ENCODE measurements at places on chromosomes 6 and 20.

- DNase-seq, result no peak
These were observed 682 bp upstream of the ZSCAN9 start for GRCh38 chr6:28224131-28225055.

DNA sequence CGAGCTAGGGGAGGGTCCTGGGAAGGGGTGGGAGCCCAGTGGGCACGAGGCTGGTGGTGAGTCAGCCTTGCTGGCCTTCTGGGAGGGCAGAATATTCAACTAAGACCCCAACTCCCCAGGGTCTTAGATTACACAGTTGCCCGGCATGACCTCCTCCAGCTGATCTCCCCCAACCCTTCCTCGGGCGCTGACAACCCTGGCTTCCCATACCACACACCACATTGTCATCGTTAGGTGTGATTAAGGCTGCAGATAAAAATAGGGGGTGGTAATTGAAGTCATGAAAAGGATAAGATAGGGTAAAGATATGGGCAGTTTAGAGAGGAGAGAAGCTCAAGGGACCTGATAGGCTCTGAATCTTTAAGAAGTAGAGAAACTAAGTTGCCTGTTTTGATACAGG, 10.5 kb downstream of the CDC40 start:
- no peak for DNase-seq

GRCh38 chr20:33654680-33655161, 7.4 kb upstream of the C20orf144 start:
- DNase-seq, result no peak

- no peak for DNase-seq
These were observed 402.0 kb downstream of the MAFB start for GRCh38 chr20:40286975-40287531.

- DNase-seq, result no peak
These were observed 16.6 kb downstream of the CPNE5 start for GRCh38 chr6:36822506-36823269.

- DNase-seq, result peak; percentile 63
These were observed 75.4 kb upstream of the TMEM244 start for GRCh38 chr6:129936329-129937165.

GRCh38 chr6:6270948-6271535, 49.4 kb downstream of the F13A1 start:
- no peak for DNase-seq

DNA sequence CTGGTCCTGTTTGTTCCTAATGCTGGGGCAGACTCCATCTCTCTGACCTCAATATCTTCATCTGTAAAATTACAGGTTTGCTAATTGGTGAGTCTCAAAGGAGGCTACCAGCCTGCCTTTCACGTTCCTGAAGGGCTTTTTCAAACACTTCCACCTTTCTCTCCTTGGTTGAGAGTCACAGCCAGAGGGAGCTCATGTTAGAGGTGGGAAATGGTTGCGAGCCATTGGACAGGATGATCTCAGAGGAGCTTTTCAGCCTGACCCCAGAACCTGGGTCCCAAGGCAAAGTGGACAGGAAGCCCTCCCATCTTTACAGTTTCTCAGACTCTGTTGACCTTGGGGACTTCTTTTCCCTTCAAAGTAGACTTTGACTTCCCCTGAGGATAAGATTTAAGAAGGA, 37.6 kb downstream of the NDUFAF5 start:
- no peak for DNase-seq

GRCh38 chr6:134173366-134173725, 120.9 kb upstream of the SLC2A12 start:
- peak; percentile 34 for DNase-seq

- no peak for DNase-seq
These were observed 104.6 kb upstream of the CDYL start for GRCh38 chr6:4671587-4672115.

GRCh38 chr6:35016502-35017321, 124.4 kb downstream of the TCP11 start:
- DNase-seq, result no peak

- no peak for DNase-seq
These were observed 24.9 kb downstream of the SLC35D3 start for GRCh38 chr6:136947037-136947436.

DNA sequence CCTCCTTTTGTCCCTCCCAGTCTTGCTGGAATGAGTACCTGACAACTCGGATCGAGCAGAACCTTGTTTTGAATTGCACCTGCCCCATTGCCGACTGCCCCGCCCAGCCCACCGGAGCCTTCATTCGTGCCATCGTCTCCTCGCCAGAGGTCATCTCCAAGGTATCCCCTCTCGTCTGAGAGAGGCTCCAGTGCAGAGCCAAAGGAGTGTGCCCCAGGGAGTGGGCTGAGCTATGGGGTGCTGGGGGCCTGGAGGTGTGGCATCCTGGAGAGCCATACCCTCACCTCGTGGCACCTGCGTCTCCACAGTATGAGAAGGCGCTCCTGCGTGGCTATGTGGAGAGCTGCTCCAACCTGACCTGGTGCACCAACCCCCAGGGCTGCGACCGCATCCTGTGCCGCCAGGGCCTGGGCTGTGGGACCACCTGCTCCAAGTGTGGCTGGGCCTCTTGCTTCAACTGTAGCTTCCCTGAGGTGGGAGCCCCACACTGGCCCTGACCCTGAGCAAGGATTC, 8.8 kb downstream of the DNPH1 start:
- DNase-seq, result no peak

DNA sequence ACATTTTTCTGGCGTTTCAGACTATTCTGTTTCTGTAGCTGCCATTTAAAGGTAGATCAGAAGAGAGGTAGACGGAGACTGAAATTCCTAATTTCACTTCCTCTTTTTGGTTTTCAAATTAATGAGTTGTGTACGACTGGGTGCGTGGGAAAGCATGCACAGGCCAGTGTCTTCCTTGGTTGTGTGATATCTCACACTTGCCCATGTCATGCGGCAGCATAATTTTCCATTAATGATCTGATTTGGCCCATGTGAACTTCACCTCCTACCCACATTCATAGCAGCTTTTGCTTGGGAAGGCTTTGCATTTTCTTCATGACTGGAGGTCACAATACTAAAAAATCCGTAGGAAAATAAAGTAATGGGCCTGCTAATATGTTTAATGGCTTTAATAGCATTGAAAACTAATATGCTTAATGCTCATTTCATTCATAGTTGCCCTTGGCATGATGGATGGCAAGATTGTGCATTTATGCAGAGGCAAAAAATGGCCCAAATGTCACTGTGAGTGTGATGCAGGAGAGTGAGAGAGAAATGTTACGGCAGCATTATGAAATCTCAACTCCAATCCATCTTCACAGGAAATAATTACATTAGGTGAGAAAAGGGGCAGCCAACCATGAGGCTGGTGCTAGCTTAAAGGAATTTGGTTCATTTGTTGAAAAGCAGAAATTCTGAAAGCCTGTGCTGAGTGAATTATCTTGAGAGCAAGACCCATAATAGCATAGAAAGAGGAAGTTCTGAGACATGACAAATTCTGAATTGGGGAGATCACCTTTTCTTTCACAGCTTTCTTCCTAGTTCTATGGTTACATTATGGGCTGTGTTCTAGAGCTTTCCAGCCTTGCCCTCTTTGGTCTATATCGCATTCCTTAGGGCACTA, 69.0 kb upstream of the UST start:
- DNase-seq, result no peak

GRCh38 chr6:114319749-114320148, 23.1 kb downstream of the HS3ST5 start:
- DNase-seq, result no peak

- no peak for DNase-seq
These were observed 26.6 kb downstream of the FRMD1 start for GRCh38 chr6:168052291-168052891.

GRCh38 chr20:444117-444516, 18.2 kb downstream of the TBC1D20 start:
- no peak for DNase-seq

DNA sequence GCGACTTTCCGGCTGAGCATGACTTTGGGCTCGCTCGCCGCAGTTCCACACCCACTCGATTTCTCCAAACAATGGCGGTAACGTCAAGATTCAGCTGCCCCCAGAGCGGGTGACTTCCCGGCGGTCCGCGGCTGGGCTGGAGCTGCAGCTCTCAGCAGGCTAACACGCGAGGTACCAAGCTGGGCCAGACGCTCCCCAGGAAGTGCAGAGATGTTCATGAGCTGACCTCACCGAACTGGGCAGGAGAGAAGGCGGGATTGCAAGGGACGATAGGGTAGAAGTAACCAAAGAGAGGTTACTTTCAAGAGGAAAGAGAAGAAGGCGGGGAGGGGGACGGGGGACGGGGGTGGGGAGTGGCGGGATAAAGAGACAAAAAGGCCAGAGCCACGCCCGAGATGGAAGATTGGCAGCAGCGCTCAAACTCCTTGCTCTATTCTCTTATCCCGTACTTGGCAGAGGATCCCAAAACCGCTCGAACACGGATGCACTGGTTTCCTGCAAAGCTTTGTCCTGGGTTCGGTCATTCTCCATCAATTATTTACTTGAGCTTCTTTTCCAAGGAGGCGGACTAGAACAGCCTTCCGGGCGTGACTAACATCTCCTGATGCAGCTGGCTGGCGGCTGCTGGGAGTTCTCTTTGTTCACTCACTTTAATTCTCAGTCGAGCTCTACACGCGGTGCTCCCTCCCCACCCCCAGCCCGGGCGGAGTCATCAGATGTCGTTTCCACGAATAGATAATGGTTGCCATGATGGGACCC, at the start of gene MTCL3:
TSS of gene MTCL3 (minus strand) at position 626 of the 759 bp plus-strand sequence.
- no peak for DNase-seq

DNA sequence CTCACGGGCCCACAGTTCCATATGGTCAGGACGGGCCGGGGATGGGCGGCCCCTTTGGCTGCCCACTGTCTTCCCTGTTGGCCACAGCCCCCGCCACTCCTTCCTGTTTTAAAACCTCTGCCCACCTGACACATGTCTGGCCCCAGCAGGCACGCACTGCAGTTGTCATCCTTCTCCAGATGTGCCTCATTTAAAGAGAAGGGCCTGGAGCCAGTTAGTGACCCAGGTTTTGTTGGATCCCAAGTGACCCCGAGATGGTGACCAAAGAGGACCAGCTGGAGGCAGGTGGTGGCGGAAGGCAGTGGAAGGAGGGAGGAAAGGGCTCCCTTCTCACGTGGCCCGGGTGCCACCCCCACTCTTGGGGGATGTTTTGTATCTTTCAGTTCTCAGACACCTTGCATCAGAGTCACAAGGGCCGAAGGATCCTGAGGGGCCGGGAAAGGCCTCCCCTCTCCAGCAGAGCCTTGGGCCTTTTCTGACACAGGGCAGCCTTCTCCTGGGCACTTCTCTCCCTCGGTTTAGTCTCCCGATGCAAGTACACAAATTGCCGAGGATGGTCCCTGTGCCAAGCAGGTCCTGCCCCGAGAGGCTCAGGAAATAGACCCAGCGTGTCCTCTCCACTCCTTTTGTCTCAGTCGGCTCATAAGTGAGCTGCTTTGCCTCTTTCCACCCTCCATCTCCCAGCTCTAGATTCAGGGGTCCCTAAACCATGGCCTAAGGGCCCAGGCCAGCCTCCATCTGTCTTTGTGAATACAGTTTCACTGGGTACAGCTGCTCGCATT, 117.6 kb downstream of the SULF2 start:
- DNase-seq, result no peak

DNA sequence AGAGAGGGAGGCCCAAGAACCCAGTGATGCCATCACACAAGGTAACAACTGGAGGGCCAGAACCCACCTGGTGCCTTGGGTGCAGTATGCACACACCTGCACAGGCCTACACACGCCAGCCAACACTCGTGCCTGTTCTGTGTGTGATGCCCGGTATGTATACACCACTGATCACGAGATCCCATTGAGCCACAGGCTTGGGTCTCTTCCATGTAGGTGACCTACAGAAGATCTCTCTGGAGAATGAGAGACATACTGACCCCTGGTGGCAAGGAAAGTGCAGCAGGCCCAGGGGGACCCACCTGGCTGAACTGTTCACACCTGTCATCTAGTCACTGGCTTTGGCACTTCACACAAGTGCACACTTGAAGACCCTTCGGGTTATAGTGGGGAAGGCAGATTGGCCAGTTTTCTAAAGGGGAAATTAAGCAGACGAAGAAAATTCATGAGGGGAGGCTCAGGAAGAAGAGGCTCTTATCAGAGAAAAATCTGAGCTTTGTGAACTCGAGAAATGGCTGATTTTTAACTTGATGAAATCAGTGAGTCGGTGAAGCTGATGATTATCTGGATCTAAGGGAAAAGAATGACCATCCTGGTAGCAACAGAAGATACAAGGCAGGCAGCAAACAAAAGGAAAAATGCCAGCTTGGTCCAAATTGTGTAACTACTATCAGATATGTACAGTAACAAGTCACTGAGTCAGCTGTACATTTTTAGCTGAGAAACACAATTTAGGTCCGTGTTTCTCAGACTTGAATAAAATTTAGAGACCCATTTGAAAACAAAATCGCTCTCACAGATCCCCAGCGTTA, 69.1 kb upstream of the PBOV1 start:
- peak; percentile 8 for DNase-seq

DNA sequence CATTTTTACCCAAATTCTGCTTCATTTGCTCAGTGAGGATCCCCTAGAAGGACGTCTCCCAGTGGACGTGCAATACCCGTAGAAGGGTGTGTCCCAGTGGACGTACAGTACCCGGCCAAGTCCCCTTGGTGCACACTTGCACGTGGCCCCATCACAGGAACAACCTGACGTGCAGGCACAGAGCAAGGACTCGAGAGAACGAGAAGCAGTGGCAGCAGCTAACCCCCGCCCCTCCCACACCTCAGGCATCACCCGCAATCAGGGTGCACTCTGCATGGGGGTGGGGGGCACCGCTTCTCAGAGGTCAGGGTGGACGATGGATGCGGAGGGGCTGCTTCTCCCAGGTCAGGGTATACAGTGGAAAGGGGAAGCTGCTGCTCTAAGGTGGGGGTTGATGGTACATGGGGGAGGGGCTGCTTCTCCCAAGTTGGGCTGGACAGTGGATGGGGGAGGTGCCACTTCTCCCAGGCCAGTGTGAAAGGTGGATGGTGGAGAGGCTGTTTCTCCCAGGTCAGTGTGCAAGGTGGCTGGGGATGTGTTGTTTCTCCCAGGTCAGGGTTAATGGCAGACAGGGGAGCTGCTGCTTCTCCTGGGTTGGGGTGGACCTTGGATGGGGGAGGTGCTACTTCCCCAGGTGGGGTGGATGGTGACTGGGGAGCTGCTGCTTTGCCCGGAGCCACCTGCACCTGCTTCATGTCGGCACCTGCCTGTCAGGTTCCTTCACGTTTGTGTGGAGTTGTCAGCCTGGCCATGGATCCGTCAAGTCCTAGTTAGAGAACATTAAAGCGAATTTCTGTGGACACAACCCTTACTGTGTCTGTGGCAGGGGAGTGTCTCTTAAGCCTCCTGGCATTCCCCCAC, 1.0 kb upstream of the THBS2 start:
- no peak for DNase-seq

DNA sequence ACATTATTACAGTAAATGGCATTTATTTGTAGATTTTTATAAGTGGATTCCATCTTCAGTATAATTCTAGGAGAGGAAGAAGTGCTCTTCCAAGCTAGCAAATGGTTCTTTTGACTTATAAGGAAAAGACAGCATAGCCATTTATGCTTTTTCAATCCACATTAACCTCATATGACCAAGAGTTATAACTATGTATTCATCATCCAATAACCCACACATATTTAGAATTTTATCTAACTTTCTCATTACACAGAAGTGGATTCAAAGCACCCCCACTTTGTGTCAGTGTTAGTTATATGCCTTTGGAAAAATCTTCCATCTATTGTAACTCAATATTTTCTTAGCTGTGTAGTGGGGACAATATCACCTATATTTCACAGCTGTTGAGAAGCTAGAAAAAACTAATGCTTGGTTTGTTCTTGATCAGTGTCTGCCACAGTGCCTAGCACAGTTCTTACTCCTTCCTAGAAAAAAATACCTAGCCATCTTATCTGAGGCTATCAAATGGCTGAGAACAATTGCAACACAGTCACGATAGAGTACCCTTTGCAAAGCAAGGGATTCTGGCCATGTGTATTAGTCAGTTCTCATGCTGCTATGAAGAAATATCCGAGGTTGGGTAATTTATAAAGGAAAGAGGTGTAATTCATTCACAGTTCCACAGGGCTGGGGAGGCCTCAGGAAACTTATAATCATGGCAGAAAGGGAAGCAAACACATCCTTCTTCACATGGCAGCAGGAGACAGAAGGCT, 986.3 kb downstream of the TFAP2A start:
- DNase-seq, result no peak
